Effector memory CD8-positive, alpha-beta T cell (primary cell): ENCODE measurements at places on chromosomes 11 and 22.

- DNase-seq: no peak
Observed at GRCh38 chr11:66874232-66874631, 17.4 kb downstream of the LRFN4 start.

- DNase-seq: no peak
Observed at GRCh38 chr11:111173221-111173620, 72.3 kb upstream of the POU2AF2 start.

- no peak for DNase-seq
Observed at GRCh38 chr22:46139895-46140350, 10.4 kb upstream of the PPARA start.

GRCh38 chr11:18361154-18361553, 33.2 kb upstream of the LDHA start:
- DNase-seq: no peak
